ENCODE measurements at places on chromosomes 5 and 9.
A peak's percentile ranks its signal among the peaks of the same experiment; 100 is the strongest.

GRCh38 chr5:139814191-139814601 lies 18.6 kb downstream of the PSD2 start:
- DNase-seq, result no peak

DNA sequence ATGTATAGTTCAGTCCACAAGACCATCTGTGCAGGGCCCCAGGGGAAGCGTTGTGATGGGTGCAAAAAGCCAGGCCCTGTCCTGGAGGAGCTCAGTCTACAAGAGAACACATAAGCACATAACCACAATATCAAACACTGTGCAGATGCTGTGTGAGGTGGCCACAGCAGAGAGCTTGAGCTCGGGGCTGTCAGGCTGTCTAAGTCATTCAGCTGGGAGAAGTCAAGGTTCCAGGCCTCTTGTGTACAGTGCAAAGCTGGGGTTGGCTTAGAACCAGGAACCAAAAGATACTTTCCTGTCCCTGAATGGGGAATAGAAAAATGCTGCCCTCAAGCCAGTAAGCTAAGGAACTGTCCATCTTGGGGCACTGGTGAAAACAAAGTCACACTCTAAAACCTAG lies 75.0 kb downstream of the PRDM6 start:
- DNase-seq, result no peak

GRCh38 chr9:84748112-84748511 lies 78.6 kb downstream of the NTRK2 start:
- no peak for DNase-seq

- no peak for DNase-seq
These were observed 3.7 kb downstream of the SLC31A2 start for GRCh38 chr9:113154471-113154870.

GRCh38 chr5:132243366-132243977 lies 14.0 kb upstream of the PDLIM4 start:
- DNase-seq, result peak; percentile 3

- DNase-seq, result no peak
These were observed 3.5 kb downstream of the EEIG1 start for GRCh38 chr9:127977009-127977883.

DNA sequence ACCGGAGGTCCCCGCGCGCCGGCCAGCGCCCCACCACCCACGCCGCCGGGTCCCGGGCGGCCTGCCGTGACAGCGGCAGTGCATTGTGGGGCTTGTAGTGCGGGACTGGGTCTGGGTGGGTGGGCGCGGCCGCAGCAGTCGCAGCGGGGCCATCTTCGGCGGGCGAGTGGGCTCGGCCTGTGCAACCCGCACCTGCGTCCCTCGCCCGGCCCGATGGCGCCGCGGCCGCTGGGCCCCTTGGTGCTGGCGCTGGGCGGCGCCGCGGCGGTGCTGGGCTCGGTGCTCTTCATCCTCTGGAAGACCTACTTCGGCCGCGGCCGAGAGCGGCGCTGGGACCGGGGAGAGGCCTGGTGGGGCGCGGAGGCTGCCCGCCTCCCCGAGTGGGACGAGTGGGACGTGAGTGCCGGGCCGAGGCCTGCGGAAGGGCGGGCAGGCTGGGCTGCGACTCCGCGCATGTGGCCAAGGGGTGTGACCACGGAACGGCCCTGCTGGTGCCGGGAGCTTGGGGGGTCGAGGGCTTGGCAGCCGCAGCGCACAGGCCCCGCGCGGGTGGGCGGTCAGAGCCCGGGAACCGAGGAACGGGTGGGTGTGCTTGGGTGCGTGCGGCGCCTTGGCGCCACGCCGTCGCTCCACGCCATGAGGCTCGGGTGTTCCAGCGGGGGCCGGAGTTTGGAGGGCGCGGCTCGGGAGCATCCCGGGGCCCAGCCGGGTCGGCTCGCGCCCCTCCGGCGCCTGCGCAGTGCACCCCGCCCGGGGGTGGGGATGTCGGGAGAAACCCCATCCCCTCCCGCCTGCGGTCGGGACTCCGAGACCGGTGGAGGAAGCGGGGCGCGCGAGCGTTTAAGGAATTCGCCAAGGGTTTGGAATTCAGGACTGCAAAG lies at the start of gene ARL10:
TSS of gene ARL10 (plus strand) at position 137 of the 881 bp plus-strand sequence. CDS start at position 214, 77 bp downstream.
- peak; percentile 66 for DNase-seq

GRCh38 chr9:90064971-90065370 lies 460.2 kb downstream of the GADD45G start:
- DNase-seq, result no peak

- no peak for DNase-seq
These were observed 30.3 kb upstream of the IL17B start for GRCh38 chr5:149409268-149409948.

DNA sequence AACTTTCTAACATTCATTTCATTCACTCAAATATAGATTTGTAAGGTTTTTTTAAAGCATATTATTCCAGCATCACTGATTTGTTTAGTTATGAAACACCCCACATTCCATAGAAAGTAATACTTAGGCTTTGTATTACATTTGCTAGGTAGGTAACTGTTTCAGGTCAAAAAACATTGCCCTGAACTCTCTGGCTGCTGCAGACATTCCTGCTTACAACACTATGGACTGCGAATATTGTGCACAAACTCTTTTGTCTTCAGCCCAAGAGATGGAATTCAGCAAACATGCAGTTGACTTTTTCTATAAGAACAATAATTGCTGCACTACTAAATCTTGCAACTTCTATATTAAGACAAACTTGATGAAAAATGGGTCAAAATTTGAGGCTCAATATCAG lies 301.0 kb downstream of the ARL15 start:
- no peak for DNase-seq

GRCh38 chr9:34335376-34335775 lies 6.0 kb downstream of the NUDT2 start:
- DNase-seq, result no peak

- no peak for DNase-seq
These were observed 175.0 kb downstream of the MACROH2A1 start for GRCh38 chr5:135223891-135224625.

GRCh38 chr5:98839469-98840383 lies 66.3 kb downstream of the RGMB start:
- no peak for DNase-seq

- DNase-seq, result no peak
These were observed 889.4 kb upstream of the SEMA6A start for GRCh38 chr5:117463881-117464570.

GRCh38 chr5:170363671-170364070 lies 25.5 kb downstream of the KCNMB1 start:
- DNase-seq, result no peak

DNA sequence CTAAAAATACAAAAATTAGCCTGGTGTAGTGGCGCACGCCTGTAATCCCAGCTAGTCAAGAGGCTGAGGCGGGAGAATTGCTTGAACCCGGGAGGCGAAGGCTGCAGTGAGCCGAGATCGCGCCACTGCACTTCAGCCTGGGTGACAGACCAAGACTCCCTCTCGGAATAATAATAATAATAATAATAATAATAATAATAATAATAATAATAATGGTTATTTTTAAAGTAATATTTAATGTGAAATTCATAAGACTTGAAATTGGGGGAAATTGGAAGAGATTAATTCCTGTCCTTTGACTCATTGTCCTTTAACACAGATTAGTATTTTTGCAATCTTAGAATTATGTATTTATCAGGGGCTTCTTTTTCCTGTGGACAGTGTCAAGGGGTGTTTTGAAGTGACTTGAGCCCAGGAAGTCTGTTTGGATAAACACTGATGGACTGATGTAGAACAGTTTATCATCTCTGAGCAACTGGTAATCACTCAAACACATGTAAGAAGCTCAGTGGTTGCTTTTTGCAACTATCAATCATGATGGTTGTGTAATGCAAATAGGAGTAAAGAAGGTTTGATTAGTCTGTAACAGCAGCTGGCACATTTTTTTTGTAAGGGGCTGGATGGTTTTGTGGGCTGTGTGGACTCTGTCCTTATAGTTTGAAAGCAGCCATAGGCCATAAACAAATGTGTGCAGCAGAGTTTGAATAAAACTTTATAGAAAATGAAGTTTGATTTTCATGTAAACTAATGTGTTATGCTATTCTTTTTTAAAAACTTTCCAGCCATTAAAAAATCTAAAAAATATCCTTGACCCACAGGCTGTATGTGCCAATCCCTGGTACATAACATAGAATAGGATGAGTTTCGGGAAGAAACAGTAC lies 93.5 kb downstream of the F2RL2 start:
- DNase-seq, result no peak

GRCh38 chr9:18706648-18707047 lies 232.7 kb downstream of the ADAMTSL1 start:
- DNase-seq, result no peak

GRCh38 chr5:97133101-97133500 lies 9.3 kb downstream of the LIX1 start:
- no peak for DNase-seq

DNA sequence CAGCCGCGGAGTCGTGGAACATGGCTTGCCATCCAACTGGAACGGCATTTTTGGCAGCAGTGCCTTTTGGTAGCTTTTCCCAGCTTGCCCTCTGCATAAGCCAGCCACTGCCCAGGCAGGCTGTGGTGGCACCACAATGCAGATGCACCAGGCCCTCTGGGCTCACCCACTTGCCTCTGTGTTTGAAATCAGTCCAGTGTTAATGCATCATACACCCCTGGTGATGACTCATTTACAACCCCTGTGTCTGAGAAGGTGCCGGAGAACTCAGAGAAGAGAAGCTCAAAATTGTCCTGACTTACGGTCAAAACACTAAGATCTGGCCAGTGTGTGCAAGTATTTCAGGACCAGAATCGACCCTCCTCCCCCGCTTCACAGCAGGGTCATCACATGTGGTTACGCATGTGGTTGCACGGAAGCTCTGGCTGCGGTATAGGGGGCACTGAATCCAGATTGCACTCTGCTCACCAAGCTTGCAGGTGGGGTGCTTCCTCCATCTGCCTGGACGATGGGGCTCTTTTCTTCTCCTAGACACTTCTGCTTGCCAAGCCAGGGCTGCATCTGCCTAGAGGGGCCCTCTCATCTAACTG lies 66.5 kb upstream of the SMIM15 start:
- DNase-seq, result no peak

- DNase-seq, result no peak
These were observed 22.2 kb upstream of the SLC1A3 start for GRCh38 chr5:36584009-36584875.

DNA sequence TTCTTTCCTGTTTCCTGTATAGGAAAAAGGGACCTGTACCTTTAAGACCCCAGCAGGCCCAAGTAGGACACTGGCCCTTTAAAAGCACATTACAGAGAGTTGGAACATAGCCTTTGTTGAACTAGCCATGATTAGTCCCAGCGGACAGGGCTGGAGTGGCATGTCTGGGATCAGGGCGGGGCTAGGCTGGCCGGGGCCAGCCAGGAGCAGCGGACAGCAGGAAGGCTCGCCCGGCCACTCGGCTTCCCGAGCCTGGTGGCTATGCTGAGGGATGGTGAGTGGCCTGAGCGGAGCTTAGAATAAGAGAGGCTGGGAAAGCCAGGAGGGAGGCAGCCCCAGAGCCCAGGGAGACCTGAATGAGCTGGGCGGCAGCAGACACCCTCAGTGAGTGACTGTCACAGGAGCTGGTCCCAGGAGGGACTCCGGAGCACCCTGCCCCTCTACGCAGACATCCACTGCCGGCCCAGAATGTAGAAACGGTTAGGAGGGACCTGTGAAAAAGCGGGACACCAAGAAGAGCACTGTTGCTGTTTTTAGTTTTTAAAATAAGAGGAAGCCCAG lies 92.1 kb downstream of the DAB2IP start:
- no peak for DNase-seq

GRCh38 chr5:137622850-137623249 lies 113.0 kb downstream of the KLHL3 start:
- DNase-seq, result no peak

DNA sequence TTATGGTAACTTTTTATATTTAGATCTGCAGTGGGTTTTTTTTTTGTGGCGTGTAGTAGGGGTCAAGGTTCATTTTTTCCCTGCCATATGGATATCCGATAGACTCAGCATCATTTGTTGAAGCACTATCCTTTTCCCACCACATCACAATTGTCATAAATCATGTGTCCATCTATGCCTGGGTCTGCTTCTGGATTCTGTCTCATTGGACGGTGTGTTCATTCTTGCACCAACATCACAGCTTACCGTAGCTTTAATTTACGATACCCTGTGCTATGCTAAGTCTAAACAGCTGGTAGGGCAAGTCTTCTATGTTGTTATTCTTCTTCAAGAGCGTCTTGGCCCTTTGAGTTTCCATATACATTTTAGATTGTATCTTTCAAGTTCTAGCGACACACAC lies 175.0 kb downstream of the RGS3 start:
- DNase-seq, result no peak

DNA sequence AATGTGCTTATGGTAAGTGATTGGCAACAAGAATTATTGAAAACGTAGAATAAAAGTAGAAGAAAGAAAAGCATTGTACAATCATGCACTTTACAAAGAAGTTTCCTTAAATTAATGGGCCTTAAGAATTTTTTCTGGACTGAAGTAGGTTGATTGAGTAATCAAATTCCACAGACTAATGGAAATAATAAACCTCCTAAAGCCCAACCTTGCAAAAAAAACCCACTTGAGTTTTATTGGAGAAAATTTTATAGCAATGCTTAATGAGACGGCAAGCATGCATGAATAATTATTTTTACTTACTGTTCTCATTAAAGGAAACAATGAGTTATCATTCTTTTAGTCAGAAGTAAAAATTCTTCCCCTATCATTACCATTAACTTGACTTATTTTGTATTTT lies 676.1 kb upstream of the C9orf72 start:
- DNase-seq, result no peak
